ENCODE measurements at places on chromosomes 2 and 18.

- DNase-seq, result no peak
Observed at GRCh38 chr2:84126084-84126483, 333.0 kb downstream of the SUCLG1 start.

- DNase-seq, result no peak
Observed at GRCh38 chr18:61064911-61065310, 268.3 kb upstream of the CDH20 start.

- DNase-seq, result no peak
Observed at GRCh38 chr2:133439565-133439920, 128.7 kb downstream of the NCKAP5 start.

GRCh38 chr2:217332866-217333265 is 473.0 kb upstream of the TNP1 start:
- no peak for DNase-seq

DNA sequence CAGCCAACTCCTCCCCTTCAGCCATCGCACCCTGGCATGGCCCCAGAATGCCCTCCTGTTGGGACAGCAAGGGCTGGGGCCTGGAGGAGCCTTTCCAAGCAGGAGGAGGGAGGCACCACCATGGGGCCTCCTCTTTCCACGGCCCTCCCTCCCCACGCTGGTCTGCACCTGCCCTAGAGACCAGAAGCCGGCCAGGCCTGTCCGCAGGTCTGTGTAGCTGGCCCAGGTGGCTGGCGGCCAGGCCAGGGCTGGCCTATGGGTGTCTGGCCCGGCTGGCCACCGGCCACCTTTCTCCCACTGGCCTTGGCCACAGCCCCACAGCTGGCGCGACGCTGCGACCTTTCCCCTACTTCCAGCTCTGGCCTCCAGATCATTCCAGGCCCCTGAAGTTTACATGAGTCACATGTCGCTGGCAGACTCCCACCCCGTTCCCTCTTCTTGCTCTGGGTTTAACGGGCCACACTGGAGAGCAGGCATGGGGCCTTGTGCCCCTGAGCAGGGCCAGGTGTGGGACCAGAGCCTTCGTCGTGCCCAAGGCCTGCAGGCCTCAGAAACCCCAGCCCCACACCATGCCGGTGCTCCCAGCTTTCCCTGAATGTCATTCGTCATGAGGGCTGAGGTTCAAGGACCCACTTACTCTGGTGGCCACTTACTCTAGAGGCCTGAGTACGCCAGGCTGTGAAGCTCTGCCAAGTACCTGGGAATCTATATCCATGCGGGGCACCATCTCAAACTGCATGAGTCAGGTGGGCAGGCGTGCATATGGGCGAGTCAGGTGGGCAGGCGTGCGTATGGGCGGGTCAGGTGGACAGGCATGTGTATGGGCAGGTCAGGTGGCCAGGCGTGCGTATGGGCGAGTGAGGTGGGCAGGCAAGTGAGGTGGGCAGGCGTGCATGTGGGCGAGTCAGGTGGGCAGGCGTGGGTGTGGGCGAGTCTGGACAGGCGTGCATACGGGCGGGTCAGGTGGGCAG is 33.3 kb upstream of the KLF11 start:
- no peak for DNase-seq

DNA sequence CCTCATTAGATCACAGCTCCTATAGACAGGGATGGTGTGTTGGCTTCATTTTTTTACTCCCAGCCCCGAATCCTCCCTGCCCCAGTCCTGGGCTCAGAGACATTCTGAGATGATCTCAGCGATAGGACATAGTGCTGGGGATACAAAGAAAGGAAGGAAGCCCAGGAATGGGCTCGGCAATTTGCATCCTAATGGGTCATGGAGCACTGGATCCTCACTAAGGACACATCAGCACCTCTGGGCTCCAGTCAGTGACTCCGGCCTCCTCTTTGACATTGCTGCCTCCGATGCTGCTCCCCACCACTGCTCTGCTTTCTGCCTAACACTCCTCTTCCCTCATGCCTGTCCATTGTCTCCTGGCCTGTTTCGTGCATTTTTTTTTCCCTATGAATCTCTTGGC is 489.1 kb downstream of the STK39 start:
- DNase-seq, result no peak

DNA sequence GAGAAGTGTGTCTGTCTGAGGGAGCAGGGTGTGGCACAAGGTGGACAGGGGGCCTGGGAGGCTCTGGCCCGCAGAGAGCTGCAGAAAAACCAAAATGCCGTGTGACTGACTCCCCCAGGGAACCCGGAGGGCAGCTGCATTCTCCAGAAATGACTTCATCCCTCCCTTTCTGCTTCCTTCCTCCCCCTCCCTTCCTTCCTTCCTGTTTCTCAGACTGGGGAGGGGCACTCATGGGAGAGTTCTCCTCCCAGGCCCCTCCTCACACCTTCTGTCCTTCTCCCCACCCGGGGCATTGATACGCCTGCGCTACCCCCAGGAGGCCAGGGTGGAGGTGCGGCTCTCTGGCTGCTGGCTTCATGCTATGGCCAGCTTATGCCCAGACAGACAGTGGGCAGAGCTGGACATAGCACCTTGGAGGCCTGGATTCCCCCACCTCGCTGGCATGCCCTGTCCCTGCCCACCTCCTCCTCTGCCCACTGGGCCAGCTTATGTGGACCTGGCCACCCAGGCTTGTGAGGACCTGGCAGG is 8.2 kb upstream of the GPR17 start:
- no peak for DNase-seq

DNA sequence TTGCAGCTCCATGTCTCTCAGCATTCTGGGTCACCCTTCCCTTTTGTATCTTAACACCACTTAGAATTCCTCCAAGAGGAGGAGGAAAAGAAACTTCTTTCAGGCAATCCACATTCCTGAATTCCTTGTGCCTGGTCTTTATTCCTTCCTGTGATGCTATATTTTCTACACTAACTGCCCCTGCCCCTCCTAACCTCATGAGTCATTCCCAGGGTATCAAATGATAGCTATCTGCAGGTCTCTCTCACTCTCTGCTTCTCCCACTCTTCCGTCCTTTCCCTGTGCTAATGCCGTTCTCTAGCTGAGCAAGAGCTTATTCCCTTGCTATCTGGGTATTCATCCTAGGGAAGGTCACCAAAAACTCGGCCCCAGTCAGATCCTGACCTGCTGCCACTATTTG is 395.0 kb upstream of the TCF4 start:
- DNase-seq, result no peak

DNA sequence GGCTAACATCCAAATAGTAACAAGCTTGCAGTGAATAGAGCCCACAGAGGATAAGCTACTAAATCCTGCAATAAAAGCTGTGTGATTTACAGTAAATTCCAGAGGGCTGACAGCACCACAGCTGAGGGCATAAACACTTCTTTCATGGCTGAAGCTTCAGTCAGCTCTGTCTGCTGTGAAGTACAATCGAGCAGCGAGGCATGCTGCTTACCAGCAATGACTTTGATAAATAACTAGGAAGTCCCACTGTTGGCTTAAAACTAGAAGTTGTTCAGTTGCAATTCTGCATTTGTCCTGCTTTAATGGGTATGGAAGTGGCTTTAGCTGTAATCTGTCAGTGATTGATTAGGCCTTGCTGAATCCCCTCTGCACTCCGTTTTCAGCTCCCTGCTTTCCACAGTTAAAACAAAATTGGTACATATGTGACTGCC is 65.2 kb upstream of the FIGN start:
- DNase-seq, result no peak

GRCh38 chr2:20916604-20917286 is 93.8 kb upstream of the LDAH start:
- DNase-seq, result no peak

GRCh38 chr2:216504376-216504762 is 5.7 kb downstream of the RPL37A start:
- DNase-seq, result no peak

GRCh38 chr18:22273101-22274039 is 104.0 kb downstream of the GATA6 start:
- DNase-seq, result no peak
